NCI-H2107 (cell line): ENCODE measurements at places on chromosomes 6 and 20.

GRCh38 chr6:124436803-124437202 lies 525.4 kb upstream of the RNF217 start:
- no peak for DNase-seq

- no peak for DNase-seq
These were observed 213.5 kb upstream of the PDE10A start for GRCh38 chr6:165876588-165876987.

DNA sequence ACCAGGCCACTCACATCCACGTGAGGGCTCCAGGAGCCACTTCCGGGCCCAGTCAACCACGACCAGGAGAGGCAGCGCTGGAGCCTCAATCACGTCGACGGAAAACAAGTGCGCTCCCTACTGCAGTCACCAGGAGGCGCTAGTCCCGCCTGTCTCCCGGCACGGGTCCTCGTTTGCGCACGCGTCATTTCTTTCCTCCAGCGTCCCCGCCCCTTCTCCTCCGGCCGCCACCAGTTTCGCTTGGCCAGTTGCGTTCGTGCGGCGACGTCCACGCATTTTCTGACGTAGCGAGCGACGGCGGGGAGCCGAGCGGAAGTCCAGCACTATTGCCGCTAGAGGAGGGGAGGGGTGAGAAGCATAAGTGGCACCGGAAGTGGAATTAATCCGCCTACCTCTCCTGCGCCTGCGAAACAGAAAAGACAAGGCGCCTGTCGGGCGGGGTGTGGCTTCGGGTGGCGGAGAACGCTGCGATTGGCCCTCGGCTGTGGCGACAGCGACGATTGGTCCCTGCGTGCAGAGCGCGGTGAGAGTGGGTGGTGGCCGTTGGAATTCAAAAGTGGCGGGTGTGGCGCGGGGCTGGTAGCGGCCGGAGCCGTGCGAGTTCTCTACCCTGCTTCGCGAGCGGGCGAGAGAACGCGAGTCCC lies at the start of gene KIFC1:
Gene KIFC1 (plus strand): TSS at position 546 of the 644 bp plus-strand sequence. CDS start 163 bp downstream, outside the sequence.
- DNase-seq = peak; percentile 96

DNA sequence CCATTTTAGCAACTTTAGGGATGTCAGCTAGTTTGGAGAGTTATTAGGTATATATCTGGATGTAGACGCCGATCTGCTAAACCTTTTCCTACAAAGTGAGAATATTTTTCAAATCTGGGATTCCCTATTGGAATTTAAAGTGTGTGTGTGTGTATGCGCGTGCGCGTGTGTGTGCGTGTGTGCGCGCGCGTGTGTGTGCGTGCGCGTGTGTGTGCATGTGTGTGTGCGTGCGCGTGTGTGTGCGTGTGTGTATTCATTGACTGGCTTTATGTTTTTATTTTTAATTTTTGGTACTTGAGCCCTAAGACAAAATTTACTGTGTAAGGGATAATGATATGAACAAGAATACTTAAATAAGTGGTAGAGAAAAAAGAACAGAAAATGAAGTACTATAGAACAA lies 8.1 kb downstream of the PRL start:
- DNase-seq = no peak

DNA sequence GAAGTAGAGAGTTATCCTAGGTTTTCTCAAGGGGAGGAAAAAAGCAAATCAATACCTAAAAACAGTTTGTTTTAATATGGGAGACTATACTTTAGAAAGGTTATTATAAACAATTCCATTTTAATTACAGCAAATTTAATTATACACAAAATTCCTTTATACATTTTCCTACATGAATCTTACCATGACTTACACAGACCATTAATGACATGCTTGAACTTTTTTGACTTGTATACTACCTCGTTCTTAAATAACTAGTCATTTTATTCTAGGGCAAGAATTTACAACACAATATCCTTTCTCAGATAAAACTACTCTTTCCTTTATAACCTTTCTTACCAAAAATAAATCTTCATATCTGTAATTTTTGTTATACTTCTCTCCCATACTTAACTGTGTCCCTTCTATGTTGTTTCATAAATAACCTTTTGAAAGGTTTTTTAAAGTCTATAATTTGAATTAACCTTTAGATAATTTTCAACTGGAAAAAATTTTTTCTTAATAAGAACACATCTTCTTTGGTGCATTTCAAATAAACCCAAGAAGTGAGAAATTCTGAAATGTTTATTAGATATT lies 729.4 kb downstream of the TENT5A start:
- no peak for DNase-seq

GRCh38 chr20:8402798-8403197 lies 270.7 kb downstream of the PLCB1 start:
- no peak for DNase-seq

DNA sequence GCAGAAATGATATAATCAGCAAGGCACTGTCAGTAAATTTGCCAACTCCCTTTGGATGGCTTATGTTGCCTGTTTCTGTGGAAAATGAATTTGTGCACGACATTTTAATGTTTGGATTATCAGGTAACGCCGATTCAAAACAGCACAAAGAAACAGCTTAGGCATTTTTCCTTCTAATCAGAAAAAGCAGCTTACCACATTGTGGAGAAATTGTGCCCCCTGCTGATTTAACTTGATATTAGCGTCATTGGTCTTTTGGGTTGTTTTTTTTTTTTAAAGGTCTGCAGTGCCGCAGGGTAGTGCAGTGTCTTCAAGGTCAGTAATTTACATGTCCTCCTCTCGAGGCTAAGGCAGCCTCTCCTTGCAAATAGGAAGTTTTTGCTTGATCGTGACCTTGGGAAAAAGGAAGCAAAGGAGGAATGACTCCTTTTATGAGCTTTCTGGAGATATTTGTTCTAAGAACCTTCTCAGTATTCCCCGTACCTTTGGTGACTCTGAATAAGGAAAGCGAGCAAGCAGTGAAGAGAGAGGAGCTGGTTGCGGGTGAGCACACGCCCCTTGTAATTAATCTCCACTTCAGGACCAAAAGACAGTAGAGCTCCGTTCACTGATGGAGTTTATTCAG lies 79.1 kb downstream of the ELOVL4 start:
- DNase-seq = peak; percentile 80

DNA sequence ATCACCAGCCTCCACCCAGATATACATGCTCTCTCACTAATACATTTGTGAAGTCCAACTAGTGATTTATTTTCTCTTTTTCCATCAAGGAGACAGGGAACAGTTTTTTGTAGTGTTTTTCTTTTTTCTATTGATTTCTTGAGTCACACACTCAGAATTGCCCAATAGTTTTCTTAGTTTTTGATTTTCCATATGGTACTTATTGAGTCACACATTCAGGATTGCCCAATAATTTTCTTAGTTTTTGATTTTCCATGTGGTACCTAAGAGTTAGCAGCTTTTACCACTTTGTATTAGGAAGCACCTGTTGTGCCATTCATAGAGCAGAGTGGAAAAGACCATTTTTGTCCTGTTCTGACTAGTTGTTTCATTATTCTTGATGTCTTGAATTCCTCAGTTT lies 1268.8 kb downstream of the EPHA7 start:
- DNase-seq = no peak

- no peak for DNase-seq
These were observed 115.7 kb upstream of the CLDN20 start for GRCh38 chr6:155147958-155148663.

DNA sequence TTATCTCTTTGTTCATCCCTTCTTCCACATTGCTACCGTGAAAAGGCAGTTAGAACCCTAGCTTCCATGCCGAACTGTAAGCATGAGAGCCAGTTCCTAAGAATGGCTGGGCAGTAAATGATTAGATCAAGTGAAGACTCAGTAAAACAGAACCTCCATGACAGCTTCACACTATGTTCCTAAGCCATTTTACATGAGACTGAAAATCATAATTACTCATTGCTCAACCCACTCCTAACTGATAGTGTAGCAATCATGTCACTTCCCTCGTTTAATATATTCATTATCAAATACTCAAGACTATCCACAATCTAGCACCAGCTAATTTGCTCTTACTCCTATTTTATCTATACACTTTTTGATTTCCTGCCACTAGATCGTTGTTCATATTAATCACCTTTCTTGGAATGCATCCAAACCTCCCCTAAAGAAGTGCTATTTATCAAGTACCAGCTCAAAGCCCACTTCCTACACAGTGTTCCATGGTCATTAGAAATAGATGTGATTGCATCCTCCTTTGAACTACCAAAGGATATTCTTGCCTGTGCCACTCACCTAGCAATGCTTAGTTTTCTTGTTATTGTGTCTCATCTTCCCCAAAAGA lies 6.0 kb downstream of the TMEM30A start:
- no peak for DNase-seq

DNA sequence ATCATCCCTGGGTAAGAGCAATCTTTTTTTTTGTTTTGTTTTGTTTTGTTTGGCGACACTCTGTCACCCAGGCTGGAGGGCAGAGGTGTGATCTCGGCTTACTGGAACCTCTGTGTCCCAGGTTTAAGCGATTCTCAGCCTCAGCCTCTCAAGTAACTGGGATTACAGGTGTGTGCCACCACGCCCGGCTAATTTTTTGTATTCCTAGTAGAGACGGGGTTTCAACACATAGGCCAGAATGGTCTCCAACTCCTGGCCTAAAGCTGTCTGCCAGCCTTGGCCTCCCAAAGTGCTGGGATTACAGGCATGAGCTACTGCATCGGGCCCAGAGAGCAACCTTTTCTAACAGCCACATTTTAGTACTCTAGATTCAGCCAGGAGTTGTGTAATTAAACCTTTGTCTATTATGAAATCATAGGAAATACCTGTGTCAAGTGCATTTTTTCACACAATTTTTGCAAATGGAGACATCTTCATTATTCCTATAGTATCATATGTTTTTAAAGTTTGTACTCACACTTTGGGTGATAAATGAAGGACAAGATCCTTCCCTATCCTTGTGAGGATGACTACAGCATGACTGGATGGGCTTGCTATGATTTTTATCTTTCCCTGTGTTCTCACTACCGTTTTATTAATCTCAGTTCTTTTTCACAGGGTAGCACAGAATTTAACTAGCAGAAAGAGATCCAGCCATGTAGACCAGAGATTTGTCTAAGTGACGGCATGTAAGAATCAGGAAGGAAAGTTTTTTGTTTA lies 82.6 kb downstream of the OR2B2 start:
- no peak for DNase-seq

GRCh38 chr20:59888050-59888449 lies 45.4 kb downstream of the SYCP2 start:
- no peak for DNase-seq

- DNase-seq = no peak
These were observed 623.8 kb downstream of the PHF3 start for GRCh38 chr6:64259372-64259771.

- no peak for DNase-seq
These were observed 60.2 kb downstream of the MRAP2 start for GRCh38 chr6:84093441-84094435.

- DNase-seq = no peak
These were observed 221.9 kb upstream of the QKI start for GRCh38 chr6:163192591-163192990.

DNA sequence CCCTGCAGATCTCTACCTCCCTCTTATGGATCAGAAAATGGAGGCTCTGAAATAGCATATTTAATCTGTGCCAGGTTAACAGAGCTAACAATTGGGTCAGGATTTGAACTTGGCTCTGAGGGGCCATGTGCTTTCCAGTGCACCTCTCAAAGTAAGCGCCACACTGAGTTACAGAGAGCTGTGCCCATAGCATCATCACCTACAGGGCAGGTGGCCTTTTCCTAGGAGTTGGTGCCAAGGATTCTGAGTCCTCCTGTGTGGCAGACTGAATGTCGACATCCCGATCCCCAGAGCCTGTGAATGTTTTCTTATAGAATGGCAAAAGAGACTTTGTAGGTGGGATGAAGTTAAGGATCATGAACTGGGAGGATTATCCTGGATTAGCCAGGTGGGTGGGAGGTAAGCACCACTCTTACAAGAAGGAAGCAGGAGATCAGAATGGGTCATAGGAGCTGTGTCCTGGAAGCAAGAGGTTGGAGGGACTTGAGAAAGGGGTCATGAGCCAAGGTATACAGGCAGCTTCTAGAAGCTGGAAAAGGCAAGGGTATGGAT lies 68.0 kb upstream of the TBC1D7 start:
- DNase-seq = no peak

- no peak for DNase-seq
These were observed 199.4 kb upstream of the ZNF217 start for GRCh38 chr20:53792946-53793536.

- DNase-seq = no peak
These were observed 255.8 kb downstream of the HDGFL1 start for GRCh38 chr6:22825210-22825609.

DNA sequence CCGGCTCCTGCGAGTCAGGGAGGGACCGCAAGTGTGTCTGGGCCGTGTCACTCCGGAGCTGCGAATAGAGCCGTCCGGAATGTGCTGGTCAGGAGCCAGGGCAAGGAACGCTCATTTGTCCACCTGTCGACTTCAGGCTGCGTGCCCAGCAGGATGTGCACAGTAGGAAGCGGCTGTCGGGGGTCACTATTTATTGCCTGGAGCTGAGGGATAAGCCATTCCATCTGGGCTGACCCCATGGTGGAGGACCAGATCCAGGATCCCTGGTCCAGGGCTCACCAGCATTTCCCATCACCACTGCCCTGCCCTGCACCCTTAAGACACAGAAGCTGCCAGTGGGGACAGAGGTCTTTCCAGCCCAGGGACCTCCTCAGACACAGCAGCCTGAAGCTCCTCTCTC lies 14.7 kb downstream of the NTSR1 start:
- no peak for DNase-seq

DNA sequence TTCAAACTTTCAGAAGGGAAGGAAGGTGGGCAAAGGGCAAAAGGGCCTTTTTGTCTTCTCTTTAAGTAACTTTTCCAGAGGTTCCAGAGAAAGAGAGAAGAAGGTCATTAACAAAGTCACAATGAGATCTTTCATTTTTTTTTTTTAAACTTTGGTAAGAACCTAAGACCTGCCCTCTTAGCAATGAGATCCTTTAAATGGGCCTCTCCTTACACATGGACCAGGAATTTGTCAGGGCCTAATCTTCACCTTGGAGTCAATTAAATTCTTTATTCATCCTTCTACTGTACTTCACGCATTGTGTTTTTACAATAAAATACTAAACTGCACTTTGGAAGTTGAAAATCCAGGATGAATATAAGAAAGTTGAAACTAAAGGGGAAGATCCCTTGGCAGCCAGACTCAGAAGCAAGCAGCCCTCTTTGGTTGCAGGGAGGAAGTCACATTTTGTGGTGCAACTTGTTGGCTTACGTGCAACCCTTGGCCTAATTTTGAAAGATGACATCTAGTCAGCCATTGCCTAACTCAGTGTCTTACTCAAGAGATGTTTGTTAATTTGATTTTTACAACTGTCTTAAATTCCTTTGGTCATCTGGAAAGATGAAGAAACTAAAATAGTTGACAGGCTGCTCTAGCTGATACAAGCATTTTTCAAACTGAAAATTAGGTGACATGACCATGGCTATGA lies 11.9 kb upstream of the TMEM170B start:
- no peak for DNase-seq

DNA sequence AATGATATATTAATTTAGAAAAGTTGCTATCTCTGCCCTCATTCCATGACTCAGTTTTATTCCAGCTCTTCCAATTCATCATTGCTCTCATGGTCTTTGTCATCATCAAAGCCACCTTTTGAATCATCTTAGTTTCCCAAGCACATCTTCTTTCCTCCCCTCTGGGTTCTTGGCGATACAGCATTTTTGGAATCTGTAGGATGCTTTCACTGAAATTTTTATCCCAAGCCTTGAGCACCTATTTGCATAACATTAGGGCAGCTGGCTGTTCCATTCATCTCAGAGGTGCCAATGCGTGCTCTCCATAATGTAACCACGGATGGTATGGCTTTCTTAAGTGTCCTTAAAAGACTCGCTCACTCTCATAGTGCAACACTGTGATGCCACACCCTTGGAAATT lies 100.4 kb downstream of the SNX5 start:
- DNase-seq = no peak
